Stimulated activated CD4-positive, alpha-beta T cell treated with anti-CD3 and anti-CD28 coated beads, Interleukin-12 subunit alpha, Interleukin-12 subunit beta, amount 100 ng/mL, for 24 hours (primary cell): ENCODE measurements at places on chromosomes 2 and 18.

- DNase-seq = no peak
Observed at GRCh38 chr2:14433946-14434495, 198.5 kb upstream of the LRATD1 start.

GRCh38 chr2:115119086-115119485, 676.6 kb downstream of the DPP10 start:
- no peak for DNase-seq

DNA sequence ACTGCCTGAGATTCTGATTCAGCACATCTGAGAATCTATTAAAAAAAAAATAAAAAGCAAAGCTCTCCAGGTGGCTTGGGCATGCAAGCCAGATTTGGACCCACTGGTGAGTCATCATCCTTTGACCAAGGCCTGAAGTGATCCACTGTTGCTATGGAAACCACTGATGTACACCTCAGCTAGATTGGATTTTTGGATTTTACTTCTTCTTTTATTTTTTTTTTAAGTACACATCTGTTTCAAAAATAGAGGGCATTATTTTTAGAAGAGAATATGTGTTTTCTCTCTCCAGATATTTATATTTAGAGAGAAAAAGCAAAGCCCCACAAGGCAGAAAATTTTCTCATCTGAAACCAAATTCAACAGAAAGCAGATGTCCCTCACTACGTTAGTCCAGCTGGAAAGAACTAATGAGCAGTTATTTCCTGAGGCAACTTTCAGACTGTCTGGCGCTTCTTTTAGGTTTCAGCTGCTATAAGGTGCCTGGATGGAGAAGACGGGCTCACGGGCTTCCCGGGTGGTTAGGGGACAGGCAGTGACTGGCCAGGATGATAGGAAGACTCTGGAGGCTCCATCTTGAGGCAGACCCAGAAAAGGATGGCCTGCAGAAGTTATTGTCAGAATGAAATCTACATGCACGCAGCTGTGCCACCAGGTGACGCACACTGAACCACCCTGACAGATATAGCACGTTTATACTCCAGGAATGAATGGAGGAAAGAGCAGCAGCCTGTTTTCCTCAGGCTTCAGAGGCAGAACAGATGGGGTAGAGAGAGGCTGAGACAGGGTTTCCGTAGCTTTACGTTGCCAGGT, 50.5 kb downstream of the MRPL35 start:
- DNase-seq = no peak

DNA sequence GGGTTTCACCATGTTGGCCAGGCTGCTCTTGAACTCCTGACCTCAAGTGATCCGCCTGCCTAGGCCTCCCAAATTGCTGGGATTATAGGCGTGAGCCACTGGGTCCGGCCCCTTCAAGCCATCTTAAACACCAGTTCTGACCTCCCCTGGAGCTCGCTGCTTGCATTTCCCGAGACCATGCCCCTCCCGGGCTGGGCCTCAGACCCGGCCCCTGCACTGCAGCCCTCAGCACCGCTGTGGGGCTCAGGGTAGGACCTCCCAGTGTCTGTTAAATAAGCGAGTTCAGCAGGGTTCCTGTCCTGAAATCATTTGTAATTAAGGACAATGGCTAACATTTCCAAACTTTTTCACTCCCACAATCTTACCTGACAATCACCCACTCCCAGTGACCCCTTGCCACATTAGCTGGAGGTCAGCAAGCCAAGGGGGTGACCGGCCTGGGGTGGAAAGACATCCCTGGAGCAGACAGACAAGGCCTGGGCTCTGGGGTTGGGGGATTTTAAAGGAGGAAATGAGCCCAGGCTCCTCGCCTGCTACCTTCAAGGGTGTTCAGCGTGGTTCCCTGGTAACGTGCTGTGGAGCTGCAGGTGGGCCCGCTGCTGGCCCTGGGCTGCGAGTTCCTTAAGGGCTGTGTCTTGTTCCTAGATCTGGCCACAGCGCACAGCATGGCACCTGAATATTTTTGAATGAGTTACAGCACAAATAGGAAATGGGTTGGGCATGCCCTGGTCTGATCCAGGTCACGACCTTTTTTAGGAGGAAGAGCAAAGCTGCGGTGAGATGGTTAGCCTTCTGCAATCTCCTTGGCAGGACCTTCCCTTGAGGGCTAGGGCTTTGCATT, 15.1 kb downstream of the CYS1 start:
- no peak for DNase-seq
